ENCODE measurements at places on chromosomes 5 and 9.

- no peak for DNase-seq
Observed at GRCh38 chr9:136831720-136832104, 10.6 kb upstream of the AJM1 start.

GRCh38 chr5:99004960-99005359 is 76.2 kb upstream of the CHD1 start:
- no peak for DNase-seq

GRCh38 chr5:172410160-172410559 is 44.2 kb downstream of the SH3PXD2B start:
- DNase-seq = no peak

DNA sequence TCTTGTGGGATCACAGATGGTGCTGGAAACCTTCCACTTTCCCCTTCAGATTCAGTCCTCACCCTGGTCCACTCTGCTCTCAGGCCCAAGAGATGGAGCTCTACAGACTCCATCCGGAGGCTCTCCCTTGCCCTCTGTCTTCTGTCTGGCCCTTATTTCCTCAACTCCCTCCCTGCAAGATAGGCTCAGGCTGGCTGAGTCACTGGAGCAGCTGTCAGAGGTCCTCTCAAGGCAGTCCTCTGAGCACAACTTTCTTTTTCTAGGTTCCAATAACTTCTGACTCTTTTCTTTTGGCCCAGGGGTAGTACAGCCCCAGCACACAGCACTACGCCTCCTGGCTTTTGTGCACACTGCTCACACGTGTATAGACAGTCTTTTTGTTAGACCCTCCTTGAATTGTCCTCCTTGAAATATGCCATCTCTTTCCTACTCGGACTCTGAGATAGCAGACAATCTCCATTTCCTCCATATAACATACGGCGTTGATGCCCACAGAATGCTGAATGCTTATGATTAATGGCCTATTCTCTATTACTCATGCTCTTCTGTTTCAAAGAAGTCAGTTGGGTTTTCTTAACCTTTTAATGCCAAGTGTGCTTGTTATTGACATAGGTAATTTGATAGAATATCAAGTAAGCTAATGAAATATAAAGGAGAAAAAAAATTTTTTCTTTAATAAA is 193.1 kb downstream of the SLC12A2 start:
- DNase-seq = no peak

- no peak for DNase-seq
Observed at GRCh38 chr9:131434673-131435072, 40.8 kb downstream of the PRRC2B start.
